ENCODE measurements at places on chromosomes 3 and 15.

DNA sequence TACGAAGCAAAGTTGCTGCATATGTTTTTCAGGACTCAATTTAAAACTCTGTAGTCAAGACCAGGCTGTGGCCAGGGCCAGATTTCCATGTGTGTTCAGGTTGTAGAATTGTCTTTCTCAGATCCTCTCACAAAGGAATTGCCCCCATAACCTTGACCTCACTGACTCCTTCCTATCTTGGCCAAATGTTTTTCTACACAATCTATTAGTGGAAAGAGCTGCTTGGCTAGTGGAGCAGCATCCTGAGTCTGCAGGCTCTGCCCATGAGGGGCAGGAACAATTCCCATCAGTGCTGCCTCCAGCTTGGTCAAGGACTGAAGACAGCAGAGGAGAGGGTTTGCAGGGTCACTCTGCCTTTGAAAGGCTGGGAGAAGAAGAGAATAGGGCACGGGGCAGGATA is 6.9 kb upstream of the TBC1D21 start:
- no peak for DNase-seq

- DNase-seq = no peak
Measured at GRCh38 chr3:10474275-10474646, 31.1 kb downstream of the ATP2B2 start.

GRCh38 chr3:71008350-71008935 is 575.1 kb downstream of the FOXP1 start:
- no peak for DNase-seq

DNA sequence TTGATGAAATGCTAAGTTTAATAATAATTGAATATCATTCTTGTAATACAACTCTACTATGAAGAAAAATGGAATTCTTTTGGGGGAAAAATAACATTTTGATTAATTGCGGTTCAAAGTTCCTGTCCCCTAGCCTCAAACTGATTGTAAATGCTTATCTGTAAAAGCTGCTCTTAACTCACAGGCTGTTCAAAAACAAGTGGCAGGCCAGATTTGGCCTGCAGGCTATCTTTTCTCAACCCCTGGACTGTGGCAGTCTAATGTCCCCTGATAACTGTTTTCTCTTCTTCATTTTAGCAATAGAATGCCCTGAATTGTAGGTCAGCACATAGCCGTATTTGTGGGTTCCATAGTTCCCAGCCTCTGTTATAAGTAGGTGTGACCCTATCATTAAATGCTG is 23.5 kb upstream of the SAMMSON start:
- no peak for DNase-seq

DNA sequence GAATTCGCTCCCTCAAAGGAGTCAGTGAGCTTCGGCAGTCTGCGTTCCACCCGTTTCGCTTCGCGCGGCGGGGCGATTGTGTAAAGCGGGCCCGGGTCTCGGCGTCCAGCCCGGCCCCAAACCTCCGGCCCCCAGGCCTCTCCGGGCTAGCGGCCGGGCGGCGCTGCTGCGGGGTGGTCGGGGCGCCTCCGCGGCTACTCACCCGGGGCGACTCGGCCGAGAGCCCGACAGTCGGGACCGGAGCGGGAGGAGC is 412 bp downstream of the CHDH start:
- DNase-seq = no peak

- no peak for DNase-seq
Measured at GRCh38 chr3:158737976-158738615, 5.8 kb upstream of the RARRES1 start.

GRCh38 chr3:196179380-196180308 is 31.6 kb downstream of the ZDHHC19 start:
- peak; percentile 73 for DNase-seq

- no peak for DNase-seq
Measured at GRCh38 chr3:69817988-69818387, 78.7 kb downstream of the MITF start.

DNA sequence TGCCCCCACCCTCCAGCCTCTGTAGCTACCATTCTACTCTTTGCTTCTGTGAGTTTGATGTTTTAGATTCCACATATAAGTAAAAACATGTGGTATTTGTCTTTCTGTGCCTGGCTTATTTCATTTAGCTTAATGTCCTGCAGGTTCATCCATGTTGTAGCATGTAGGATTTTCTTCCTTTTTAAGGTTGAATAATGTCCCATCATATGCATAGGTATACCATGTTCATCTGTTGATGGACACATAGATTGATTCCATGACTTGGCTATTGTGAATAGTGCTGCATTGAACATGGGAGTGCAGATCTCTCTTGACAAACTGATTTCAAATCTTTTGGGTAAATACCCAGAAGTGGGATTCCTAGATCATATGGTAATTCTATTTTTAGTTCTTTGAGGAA is 11.8 kb downstream of the THSD4 start:
- DNase-seq = no peak

GRCh38 chr15:45265506-45265905 is 13.5 kb downstream of the SLC28A2 start:
- DNase-seq = no peak

GRCh38 chr3:32448686-32449474 is 53.8 kb downstream of the CMTM6 start:
- no peak for DNase-seq

DNA sequence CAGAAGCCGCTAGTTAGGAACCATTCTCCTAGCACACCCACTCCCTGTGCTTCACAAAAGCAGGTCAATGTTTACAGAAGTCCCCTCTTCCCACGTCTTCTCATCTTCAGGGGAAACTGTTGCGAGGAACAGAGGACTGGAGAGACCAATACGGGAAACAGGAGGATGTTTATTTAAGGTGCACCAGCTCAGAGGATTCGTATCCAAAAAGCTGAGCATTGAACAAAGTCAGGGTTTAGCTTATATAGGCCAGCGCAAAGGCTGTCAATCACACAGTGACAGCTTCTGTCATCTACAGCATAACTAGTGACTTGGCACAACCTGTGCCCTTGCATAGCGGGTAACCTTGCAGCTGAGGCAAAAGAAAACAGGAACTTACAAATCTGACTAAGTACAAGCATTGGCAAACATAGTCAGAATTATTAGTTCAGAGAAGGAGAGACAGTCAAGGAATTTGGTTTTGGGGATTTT is 61.3 kb downstream of the ZDHHC19 start:
- no peak for DNase-seq

- DNase-seq = no peak
Measured at GRCh38 chr15:58627701-58628100, 121.8 kb downstream of the ADAM10 start.
